ENCODE measurements at places on chromosomes 7 and 10.

GRCh38 chr7:80215734-80216133 is 81.1 kb downstream of the GNAI1 start:
- DNase-seq, result no peak

- no peak for DNase-seq
Observed at GRCh38 chr10:13993673-13994089, 337.0 kb downstream of the FRMD4A start.

- DNase-seq, result no peak
Observed at GRCh38 chr7:155487509-155488482, 29.9 kb downstream of the EN2 start.

GRCh38 chr7:98281757-98282606 is 496 bp downstream of the BRI3 start:
- DNase-seq, result no peak

DNA sequence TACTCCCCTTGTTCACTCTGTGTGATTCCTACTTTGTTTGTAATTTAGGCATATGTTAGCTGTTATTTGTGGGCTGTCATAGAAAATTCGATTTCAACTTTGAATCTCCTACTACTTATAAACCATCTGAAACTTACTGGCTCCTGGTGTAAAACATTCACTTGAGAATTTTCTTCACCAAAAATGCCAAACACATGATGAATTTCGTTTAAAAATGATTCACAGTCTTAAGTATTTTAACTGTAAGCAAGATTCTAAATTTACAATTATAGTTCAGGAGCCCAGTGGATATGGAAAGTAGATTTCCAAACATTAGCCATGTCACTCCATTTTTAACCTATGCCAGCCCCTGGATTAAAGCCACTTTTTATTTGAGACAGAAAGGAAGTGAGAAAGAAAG is 3.1 kb downstream of the CPED1 start:
- DNase-seq, result no peak

- DNase-seq, result no peak
Observed at GRCh38 chr10:49649936-49650723, 29.3 kb upstream of the C10orf53 start.

- no peak for DNase-seq
Observed at GRCh38 chr7:142808461-142808801, 37.7 kb downstream of the PRSS2 start.

GRCh38 chr10:90822508-90822907 is 35.3 kb downstream of the HTR7 start:
- no peak for DNase-seq

DNA sequence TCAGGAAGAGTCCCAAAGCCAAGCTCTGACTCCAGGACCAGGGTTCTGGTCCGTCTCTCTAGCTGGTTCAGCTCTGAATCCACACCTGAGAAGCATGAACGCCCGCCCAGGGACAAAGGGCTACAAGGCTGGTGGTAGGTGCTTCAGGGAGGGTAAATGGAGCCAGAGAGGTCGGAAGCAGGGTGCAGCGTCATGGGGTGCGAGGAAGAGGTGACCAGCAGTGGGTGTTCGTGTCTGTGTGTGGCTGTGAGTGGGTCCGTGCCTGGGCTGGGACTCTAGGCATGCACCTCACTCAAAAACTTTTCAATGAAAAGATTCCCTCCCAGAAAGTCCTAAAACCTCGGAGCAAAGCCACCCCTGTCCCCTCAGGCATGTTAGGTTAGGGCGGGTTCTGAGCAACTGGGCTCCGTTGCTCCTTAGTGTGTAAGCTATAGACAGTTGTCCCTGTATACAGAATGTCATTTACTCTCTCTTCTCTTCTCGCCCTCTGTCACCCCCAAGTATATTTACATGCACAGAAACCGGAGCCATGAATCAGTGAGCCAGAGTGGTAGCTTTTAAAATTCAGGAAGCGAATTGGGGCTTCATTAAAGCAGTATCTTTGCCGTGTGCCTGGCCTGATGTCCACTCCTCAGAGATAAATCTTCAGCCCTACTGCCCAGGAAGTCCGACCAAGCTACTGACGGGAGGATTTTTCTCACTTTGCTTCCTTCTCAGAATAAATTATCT is 12.3 kb upstream of the GATA3 start:
- no peak for DNase-seq

DNA sequence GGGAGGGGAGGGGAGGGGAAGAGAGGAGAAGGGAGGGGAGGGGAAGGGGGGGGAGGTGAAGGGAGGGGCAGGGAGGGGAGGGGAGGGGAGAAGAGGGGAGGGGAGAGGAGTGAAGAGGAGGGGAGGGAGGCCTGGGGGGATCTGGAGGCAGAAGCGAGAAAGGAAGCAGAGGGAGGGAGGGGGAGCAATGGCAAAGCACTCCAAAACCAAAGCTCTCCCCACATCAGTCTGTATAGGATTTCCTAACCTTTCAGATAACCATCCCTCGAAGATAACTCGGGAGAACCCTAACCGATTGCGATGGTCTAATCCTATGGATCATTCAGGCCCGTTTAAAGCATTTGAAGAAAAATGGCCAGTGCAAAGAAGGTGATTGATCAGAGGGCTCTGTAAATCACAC is 19.0 kb downstream of the EBF3 start:
- no peak for DNase-seq

DNA sequence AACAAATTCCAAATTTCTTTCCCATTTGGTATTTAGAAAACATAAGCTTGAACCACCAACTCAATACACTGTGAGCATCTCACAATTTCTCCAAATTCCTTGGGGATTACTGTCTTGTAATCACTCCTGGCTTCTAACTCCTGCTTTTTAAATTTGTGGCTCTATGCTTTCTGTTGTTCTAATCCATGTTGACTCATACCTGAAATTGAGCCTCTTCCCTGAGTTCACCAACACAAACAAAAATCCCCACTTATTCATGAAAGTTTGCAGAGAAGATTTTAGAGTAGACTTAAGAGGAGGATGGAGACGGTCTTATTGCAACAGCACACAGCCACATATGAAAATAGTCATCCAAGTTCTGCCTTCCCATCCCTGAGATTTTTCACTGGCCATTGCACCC is 252.5 kb downstream of the PTEN start:
- DNase-seq, result no peak

DNA sequence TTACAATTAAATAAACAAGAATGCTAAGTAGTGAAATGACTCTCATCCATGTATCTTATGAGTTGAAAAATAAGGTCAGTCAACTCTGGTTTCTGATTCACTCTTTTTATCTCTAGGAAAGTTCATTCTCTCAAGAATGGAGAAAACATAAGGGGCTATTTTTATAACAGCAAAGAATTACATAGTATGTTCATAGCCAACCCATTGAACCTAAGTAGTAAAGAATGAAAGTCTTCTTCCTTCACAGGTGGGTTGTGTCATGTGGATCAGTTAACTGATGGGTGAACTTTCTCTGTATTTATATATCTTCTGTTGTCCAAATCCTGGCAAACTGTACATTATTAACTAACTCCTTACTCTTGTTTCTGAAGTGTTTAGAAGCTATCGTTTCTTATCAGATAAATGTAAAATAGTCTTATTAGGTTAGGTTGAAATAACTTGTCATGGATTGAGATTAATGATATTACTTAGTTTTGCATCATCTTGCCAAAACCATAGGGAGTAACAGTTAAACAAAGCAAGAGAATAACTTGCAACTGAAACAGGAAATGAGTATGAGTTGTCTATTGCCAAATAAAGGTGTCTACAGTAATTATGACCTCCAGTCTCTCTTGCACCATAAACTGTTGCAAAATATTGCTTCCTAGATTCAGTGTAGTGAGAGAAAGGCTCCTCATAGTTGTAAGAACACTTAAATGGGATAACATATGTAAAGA is 86.8 kb downstream of the ANKRD7 start:
- DNase-seq, result no peak

- no peak for DNase-seq
Observed at GRCh38 chr7:54253036-54253373, 289.2 kb upstream of the VSTM2A start.

- DNase-seq, result no peak
Observed at GRCh38 chr7:1156782-1157535, 3.0 kb downstream of the ZFAND2A start.

GRCh38 chr10:101536800-101537199 is 51.3 kb downstream of the POLL start:
- DNase-seq, result no peak

DNA sequence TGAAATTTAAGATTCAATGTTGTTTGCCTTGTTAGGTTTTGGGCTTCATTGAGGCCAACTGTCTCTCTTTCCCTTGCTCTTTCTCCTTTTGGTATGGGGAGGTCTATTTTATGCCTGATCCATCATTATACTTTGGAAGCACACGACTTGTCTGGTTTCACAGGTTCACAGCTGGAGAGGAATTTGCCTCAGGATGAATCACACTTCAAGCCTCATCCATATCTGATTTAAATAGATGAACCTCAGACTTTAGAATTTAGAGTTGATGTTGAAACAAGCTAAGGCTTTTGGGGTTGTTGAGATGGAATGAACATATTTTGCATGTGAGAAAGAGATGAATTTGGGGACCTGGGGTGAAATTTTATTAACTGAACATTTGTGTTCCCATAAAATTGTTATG is 150.5 kb upstream of the IGFBP3 start:
- DNase-seq, result no peak

DNA sequence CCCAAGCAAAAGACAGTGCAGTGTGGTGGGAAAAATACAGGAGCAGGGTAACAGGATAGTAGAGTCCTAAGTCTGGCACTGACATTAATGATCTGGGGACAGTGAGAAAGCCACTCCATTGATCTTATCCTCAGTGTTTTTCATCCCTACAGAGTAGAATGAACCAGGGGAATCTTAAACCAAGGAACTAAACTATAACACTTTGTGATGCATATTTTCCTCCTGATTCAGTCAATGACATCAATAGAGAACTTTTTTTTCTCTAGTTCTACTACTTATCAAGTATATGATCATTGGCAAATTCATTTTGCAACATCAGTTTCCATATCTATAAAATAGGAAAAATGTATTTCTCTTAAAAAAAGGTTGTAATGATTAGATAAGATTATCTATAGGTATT is 151.1 kb downstream of the TMEM26 start:
- no peak for DNase-seq

DNA sequence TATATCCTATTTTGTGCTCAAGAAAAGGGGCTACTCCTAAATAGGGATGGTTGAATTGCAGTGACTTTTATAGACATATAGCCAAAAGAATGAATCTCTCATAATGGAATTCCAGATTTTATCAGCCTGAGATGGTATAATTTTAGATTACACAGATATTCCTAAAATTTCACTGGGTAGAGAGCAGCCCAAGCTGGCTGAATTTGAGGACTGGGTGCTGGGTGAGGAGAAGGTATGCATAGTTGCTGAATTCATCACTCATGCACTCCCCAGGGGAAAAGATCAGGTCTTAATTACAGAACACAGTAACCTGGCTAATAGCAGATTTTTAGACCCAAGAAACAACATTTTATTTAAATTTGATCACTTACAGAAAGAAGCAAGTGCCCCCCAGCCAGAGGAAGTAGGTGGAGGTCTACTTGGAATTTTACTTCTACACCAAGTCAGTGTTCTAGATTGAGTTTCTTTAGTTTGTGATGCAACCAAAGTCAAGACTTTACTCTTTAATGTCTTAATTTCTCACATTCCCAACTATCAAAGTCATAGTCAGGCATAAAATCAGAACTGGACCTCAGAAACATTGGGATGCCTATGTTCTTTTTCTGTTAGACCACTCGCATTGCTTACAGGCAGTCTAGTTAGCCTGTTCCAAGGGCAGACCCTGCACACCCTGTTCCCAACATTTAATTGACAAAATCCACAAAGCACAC is 337.4 kb upstream of the PODXL start:
- no peak for DNase-seq

DNA sequence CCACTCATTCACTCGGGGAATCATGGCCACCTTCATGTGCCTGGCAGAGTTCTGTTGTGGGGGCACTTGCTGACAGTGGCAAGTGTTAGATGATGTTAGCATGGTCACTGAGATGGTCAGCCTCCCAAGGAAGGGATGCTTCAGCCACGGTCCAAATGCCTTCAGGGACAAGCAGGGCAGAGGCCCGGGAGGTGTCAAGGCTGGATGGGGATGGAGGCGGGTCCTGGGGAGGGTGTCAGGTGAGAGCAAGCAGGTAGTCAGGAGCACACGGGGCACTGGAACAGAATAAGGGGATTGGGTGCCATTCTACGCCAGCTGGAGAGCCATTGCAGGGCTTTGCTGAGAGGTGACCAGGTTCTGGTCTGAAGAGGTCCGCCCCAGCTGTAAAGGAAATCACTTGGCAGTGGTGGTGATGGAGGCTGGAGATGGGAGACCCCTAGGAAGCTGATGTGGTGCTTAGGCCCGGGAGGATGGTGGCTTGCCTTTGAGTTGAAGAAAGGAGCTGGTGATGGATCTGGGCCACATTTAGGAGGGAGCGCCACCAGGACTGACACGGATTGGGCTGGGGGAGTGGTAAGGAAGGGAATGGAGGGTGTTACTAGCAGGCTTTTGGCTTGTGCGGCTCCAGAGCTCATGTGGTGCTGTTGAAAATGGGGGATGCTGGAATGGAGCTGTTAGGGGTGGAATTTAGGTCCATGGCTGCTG is 24.1 kb downstream of the AGAP3 start:
- DNase-seq, result no peak

GRCh38 chr7:2012044-2012900 is 220.5 kb downstream of the MAD1L1 start:
- DNase-seq, result no peak

- DNase-seq, result no peak
Observed at GRCh38 chr7:91512958-91513357, 248.7 kb downstream of the FZD1 start.

GRCh38 chr7:139231513-139232376 is 708 bp downstream of the UBN2 start:
- DNase-seq, result peak; percentile 34

DNA sequence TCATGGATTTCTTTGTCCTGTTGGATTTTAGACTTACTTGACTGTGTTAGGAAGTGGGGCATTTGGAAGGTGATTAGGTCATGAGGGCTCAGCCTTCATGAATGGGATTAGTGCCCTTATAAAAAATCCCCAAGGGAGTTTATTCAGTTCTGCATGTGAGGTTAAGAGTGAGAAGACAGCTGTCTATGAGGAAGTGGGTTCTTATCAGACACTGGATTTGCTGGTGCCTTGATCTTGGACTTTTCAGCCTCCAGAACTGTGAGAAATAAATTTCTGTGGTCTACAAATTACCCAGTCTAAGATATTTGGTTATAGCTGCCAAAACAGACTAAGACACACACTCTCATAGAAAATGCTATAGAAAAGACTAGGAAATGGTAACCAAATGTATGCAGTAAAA is 724.7 kb upstream of the FZD8 start:
- no peak for DNase-seq
